Fibroblast of gingiva (primary cell): ENCODE measurements at places on chromosomes 1 and 21.

DNA sequence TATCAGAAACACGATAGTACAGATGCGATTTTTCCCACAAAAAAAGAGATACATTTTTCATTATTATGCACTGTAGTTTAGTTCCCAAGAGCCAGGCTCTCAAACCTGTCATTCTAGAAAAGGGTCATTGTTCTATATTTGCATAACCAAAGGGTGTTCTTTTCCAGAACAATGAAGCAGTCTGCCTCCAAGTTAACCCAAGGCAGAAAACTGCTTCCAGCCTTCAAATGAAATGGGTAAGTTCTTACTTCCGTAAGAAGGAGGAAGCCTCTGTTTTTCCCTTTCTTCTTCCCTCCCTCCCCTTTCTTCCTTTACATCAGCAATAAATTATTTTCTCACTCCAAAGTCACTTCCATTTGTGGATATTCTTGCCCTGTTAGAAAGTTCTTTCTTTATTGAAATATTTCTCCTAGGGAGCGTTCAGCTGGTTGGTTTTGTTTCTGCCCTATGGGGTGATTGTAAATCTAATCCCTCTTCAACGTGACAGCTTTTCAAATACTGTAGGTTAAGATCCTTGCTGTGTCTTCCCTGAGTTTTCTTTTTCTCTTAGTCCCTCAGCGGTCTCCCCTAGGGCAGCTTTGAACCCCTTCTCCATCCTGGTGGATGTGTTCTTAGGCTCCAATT, 77.3 kb upstream of the PTGFRN start:
- no peak for DNase-seq

- peak; percentile 74 for DNase-seq
These were observed 178.7 kb upstream of the DPYD start for GRCh38 chr1:98099501-98099900.

DNA sequence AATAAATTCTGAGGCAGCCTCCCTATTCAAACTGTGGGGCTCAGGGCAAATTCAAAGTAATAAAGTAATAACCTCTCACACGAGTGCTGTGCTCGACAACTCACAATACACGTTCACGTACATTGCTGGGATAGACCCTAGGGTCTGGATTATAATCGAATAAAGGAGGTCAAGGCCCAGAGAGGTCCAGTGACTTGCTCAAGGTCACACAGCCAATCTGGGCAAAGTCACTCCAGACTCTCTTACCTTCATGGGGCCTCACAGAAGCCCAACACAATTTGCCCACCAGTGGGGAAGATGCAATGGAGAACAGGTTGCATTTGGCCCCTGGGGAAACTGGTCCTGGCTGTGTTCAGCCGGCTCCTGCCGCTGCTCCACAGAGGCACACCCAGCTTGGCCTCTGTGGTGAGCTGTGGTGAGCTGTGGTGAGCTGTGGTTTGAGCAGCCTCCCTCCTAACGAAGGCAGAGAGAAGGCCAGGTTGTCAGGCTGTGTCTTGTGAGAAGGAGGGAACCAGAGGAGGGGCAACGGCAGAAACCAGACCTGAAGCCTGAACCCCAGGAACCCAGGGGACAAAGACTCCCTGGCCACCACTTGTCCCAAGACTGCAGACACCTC, 35.1 kb downstream of the NUAK2 start:
- DNase-seq, result no peak

GRCh38 chr1:208113011-208113410, 131.2 kb downstream of the PLXNA2 start:
- no peak for DNase-seq

DNA sequence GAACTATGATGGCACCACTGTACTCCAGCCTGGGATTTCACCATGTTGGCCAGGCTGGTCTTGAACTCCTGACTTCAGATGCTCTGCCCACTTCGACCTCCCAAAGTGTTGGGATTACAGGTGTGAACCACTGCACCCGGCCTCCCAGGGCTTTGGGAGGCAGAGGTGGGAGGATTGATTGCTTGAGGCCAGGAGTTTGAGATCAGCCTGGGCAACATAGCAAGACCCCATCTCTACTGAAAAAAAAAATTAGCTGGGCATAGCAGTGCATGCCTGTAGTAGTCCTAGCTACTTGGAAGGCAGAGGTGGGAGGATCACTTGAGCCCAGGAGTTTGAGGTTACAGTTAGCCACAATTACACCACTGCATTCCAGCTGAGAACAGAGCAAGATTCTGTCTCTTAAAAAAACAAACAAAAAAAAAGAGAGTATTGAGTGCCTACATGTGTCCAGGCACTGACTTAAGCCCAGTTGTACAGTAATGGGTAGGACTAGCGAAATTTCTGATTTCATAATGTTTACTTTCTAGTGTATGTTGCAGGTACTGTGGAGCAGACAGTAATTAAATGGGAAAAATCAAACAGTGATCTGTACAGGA, 4.2 kb downstream of the MANEAL start:
- peak; percentile 72 for DNase-seq

- no peak for DNase-seq
These were observed 189.3 kb upstream of the EDN2 start for GRCh38 chr1:41673806-41674205.

GRCh38 chr1:204659056-204659455, 26.5 kb downstream of the LRRN2 start:
- no peak for DNase-seq

DNA sequence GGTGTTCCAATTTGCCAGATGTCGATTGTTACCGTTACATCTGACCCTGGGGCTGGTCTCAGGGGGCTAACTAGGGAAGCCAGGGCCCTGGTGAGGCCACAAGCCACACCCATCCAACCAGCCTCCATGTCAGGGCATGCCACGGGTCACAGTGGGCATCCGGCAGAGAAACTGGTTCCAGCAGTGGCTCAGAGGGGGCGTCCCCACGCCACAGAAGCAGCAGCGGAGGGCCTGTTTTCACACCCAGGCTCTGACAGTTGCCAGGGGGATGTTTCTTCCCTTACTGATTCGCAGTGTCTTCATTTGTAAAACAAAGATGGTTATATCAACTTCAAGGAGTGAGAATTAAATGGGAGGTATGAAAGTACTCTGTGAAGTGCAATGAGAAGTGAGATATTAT, 75.0 kb upstream of the COX20 start:
- no peak for DNase-seq

DNA sequence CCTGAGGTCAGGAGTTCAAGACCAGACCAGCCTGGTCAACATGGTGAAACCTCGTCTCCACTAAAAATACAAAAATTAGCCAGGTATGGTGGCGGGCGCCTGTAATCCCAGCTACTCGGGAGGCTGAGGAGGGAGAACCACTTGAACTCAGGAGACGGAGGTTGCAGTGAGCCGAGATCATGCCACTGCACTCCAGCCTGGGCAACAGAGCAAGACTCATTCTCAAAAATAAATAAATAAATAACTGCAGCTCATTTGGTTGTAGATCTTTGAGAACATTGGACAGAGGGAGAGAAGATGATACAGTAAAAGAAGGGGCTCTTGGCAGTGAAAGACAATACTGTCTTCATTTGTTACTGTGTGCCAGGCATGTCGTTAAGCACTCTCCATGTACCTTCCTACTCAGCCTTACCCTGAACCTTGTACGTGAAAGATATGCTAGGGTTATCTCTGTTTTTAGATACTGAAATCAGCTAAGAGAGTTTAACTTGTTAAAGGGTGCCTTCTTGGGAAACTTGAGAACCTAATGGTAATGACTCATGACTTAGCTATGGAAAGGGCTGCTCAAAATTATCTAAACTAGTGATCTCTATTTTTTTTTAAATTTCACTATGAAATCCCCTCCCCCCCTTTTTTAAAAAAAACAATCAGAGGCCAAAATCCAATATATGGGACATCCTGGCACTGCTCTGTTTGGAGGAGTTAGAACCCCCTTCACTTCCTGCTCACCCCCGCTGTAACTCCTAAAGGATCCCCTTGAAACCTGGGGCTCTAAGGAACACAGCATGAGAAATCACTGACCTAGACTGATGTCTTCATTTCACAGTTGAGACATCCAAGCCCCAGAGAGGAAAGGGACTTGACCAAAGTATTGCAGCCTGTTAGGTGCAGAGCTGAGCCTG, 6.8 kb upstream of the KPNA6 start:
- DNase-seq, result peak; percentile 54

DNA sequence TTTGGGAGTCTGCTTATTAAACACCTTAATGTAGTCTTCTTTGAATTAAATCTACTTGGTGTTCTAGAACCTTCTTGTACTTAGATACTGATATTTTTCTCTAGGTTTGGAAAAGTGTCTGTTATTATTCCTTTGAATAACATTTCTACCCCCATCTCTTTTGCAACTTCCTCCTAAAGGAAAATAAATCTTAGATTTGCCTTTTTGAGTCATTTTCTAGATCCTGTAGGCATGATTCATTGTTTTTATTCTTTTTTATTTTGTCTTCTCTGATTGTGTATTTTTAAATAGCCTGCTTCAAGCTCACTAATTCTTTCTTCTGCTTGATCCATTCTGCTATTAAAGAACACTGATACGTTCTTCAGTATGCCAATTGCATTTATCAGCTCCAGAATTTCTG, 155.9 kb upstream of the NEGR1 start:
- DNase-seq, result no peak

GRCh38 chr1:178122283-178122682, 28.4 kb downstream of the RASAL2 start:
- DNase-seq, result no peak

GRCh38 chr1:176341656-176342055, 121.3 kb upstream of the PAPPA2 start:
- DNase-seq, result no peak

- DNase-seq, result peak; percentile 68
These were observed 35.5 kb downstream of the TOMM20 start for GRCh38 chr1:235093013-235093695.

DNA sequence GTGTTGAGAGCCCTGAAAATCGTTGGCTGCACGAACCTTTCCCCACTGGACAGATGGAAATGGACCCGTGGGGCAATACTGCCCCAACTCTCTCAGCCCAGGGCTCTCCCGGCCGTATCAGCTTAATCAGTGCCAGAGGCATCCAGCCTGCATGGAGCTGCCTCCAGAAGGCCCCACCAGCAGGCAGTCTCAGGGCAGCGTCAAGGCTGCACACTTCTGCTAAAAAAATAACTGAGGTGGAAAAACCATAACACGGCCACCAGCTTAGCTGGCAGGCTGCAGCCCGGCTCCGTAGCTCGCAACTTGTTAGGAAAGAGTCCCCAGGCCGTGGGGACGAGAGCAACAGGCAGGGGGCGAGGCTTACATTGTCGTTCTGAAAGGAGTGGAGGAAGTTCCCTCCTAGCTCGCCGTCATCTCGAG, 27.9 kb downstream of the MRPL37 start:
- DNase-seq, result peak; percentile 10

DNA sequence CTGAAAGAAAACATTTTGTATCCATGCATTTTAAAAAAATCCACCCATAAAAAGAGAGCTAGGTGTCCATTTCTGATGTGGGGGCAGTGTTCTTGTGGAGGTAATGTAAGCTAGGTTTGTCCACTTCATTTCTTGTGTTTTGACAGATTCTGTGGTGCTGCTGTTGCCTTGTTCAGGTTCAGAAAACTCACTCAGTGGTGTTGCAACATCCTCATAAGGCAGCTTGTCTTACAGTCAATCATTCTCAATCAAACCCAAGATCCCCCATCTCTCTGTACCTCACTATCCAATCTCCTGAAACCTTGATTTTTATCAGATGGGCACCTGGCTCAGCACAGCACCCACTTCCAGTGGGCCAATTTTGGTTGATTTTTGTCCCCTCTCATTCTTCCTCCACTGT, 94.1 kb downstream of the TENT5C start:
- no peak for DNase-seq

GRCh38 chr1:63739452-63739851, 34.4 kb upstream of the ROR1 start:
- DNase-seq, result no peak

DNA sequence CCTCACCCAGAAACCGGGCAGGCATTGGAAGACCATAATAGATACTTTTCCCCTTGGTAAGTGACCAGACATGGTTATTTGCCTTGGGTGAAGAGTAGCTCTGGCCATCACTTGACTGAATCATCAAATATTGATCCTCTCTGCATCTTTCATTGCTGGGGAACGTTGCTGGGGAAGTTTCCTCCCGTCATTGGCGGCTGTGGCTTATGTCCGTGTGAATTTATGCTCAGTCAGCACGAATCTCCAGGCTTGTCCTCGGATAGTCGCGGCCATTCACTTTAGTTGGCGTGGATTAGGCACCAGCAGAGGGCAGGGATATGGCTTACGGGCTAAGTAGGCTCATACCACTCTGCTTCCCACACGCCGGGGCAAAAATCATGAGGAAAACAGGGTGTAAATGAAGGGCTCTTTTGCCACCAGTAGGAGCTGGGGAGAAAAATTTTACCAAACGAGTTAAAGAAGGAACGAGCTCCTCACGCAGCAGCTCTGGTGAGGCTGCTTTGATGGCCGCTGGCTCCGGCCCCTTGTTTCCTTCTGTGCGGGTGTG, 473.4 kb downstream of the CAMTA1 start:
- no peak for DNase-seq

DNA sequence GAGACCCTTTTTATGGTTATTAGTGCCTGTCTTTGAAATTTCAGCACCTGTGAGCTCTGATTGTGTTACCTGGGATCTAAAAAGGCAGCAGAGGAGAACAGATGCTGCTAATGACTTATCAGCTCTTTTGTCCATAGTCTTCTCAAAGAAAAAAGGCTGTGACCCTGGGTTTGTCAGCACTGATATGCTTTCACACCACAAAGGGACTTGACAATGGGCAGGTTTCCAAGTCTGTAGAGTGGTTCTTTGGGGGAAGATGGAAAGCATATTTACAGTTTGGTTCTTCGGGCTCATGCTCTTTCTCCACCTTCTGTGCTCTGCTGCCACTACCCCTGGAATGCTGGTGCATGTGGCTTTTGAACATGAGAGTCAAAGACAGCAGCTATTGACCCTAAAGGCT, 32.0 kb downstream of the DNAJC6 start:
- no peak for DNase-seq

GRCh38 chr1:113949007-113949406, 19.9 kb downstream of the HIPK1 start:
- DNase-seq, result no peak

GRCh38 chr1:224124220-224124619, 10.3 kb downstream of the FBXO28 start:
- no peak for DNase-seq

DNA sequence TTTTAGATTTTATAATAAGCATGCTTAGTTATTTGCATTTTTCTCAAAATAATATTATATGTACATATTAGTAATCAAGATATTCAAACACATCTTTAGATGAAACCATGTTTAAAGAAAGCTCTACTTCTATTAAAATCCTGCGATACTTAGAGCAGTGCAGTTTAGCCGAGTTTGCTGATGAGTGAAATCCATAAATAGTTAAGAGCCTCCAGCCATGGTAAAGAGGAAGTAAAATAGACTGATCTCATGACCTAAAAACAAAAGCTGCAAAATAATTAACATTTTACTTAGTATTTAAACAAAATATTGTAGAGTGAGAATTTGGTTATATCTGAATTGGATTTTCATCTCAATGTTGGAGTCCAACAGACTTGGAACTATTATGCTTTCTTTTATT, 147.4 kb upstream of the NRIP1 start:
- DNase-seq, result no peak

GRCh38 chr1:230299191-230300006, 126.7 kb downstream of the PGBD5 start:
- no peak for DNase-seq

GRCh38 chr1:174005032-174005431, 17.1 kb downstream of the RC3H1 start:
- DNase-seq, result peak; percentile 78
